ENCODE measurements at places on chromosomes 4 and X.

- DNase-seq = peak; percentile 29
These were observed 689 bp upstream of the OGT start for GRCh38 chrX:71532078-71532752.

GRCh38 chr4:44235897-44236296, 212.7 kb downstream of the KCTD8 start:
- DNase-seq = no peak

- no peak for DNase-seq
These were observed 84.0 kb upstream of the QRFPR start for GRCh38 chr4:121464854-121465253.

- no peak for DNase-seq
These were observed 15.2 kb downstream of the EFNB1 start for GRCh38 chrX:68843992-68844391.

GRCh38 chrX:75155827-75156525, at the start of gene ABCB7:
Gene ABCB7 (minus strand): TSS chrX:75156283. CDS start chrX:75156272, 11 bp downstream.
- DNase-seq = peak; percentile 87

GRCh38 chrX:111041018-111041462, 55.0 kb upstream of the PAK3 start:
- DNase-seq = peak; percentile 45

GRCh38 chrX:96978906-96979305, 95.2 kb downstream of the RPA4 start:
- DNase-seq = no peak

DNA sequence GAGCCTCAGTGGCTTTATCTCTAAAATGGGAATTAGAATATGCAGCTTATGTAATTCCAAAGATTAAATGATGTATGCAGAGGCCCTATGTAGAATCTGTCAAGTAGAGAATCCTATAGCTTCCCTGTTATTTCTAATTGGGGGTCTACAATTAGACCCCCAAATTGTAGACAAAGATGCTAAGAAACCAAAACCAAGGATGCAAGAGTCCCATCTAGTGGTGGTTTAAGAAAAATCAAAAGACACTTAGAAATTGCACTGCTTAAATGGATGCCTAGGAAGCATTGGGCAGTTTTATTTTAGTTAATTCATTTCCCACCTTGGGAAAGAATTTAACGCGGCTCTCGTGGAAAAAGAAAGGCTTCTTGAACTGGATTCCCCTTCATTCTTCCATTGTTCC, 115.2 kb downstream of the GABRA2 start:
- DNase-seq = no peak

- no peak for DNase-seq
These were observed 14.4 kb downstream of the AMBN start for GRCh38 chr4:70606459-70606858.

GRCh38 chr4:158121161-158121579, 51.7 kb downstream of the GASK1B start:
- DNase-seq = peak; percentile 39

DNA sequence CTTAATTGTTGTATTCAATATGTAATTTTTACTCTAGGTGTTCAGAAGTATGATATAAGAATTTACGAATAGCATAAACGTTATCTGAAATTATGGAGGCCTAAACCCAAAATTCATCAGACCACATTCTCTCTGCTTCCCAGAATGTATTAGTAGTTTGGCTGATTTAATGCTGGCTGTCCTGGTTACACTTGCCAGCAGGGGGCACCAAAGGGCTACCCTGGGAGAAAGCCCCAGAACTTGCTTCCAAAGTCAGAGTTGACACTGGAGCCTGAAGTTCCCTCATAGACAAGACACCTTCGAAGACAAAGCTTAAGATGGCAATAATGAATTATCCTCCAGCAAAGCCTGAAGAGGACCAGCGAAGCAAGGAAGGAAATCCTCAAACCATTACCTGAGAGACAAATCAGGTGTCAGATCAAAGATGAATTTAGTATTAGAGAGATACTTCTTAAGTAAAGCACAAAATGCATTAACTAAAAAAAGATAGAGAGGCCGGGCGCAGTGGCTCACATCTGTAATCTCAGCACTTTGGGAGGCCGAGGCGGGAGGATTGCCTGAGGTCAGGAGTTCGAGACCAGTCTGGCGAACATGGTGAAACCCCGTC, 11.3 kb upstream of the ANOS1 start:
- peak; percentile 30 for DNase-seq

- peak; percentile 40 for DNase-seq
These were observed 139.9 kb upstream of the USP9X start for GRCh38 chrX:40945361-40945713.

DNA sequence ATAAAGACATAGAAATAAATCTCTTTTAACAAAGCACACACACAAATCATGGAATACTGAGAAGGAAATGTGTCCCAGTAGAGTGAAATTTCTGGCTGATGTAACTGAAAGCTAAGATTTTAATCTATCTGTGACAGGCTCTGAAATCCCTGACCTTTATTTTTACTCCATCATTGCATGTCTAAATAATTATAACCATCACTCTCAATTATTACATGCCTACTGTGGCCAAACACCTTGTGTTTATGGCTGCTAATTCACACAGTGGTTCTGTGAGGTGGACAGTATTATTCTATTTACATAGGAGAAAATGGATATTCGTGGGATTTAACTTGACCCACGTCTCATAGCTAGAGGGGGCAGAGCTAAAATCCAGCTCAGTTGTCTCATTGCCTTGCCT, 438.1 kb downstream of the TLL1 start:
- no peak for DNase-seq

GRCh38 chr4:153655002-153655541, 29.0 kb upstream of the TLR2 start:
- no peak for DNase-seq

Measured in lung (tissue), 17 donors.